DMS79 treated with DMSO at 0.1 percent for 48 hours (cell line): ENCODE measurements at places on chromosomes 13 and 19.

DNA sequence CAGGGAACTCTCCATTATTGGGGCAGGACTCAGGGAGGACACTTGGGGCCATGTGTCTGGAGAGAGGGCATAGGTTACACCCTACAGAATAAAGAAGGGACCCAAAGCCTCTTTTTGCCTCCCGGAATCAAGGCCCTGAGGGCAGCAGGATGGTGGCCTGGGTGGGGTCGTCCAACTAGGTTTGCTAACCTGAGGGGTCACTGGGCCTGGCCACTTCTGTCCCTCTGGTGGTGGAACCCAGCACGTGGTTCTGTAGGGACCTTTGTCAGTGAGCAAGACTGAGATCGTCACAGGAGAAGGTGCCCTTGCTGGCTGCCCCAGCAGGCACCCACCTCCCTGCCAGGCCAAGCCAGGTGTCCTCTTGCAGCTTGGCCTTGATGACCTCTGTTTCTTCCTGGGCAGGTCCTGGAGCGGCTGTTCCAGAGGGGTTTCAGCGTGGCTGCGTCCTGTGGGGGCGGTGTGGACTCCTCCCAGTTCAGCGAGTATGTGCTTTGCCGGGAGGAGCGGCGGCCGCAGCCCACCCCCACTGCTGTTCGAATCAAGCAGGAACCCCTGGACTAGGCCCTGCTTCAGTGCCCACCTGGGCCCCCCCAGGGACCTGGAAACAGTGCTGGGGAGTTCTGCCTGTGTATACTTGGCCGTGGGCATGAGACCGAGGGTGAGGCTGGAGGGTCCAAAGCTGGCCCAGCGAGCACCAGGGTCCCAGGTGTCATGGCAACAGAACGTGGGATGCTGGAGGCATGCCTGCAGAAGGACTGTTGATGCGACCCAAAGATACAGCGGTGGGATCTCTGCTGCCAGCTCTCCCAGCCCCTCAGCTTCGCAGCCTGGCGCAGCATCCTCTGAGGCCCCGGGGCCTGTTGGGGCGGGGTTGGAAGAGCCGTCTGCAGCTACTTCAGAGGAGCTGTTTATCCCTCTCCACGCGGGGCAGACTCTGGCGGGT is 16.0 kb downstream of the KCTD15 start:
- DNase-seq: no peak

DNA sequence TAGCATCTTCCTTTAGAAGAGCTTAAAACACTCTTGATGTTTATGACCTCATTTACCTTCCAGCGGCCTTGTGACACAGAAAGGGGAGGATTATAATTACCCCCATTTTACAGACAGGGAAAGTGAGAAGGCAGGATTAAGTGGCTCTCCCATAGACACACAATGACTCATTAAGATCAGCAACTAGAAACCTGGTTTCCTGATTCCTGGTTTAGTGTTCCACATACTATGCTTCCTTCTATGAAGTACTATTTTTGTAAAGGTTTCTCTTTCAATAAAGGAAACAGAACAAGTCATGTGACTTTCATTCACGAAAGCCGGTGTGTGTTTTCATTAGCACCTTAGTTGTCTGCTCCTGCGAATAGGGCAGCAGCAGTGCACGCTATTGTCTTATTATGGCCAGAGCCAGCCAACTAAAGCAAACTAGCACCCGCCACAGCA is 8.3 kb downstream of the IRS2 start:
- DNase-seq: no peak

DNA sequence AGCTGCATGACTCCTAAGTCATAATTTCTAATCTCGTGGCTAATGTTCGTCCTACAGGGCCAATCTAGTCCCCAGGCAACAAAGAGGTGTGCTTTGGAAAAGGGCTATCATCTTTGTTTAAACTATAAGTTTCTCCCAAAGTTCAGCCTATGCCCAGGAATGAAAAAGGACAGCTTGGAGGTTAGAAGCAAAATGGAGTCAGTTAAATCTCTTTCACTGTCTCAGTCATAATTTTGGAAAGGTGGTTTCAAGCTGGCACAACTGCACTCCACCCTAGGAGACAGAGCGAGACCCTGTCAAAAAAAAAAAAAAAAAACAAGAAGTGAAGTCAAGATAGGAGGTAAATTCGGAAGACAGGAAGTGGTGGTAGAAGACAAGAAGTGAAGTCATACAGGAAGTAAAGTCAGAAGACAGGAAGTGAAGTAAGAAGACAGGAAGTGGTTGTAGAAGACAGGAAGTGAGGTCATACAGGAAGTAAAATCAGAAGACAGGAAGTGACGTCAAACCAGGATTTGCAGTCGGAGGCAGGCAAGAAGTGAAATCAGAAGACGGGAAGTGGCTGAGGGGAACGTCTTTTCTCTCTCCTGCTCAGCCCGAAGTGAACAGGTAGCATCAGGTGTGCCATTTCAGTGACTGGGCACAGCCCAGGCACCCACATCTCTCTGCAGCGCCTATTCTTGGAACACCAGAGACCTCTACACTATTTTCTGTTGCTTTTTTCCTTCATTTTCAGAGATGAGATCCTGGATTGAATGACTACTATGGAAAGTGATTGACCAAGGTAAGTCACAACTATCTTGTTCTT is 32.2 kb downstream of the GP6 start:
- peak; percentile 32 for DNase-seq

- DNase-seq: peak; percentile 2
Observed at GRCh38 chr13:26475176-26476110, 82.0 kb upstream of the WASF3 start.

GRCh38 chr19:406971-407510 is 1.9 kb downstream of the C2CD4C start:
- no peak for DNase-seq

GRCh38 chr13:111626371-111627305 is 306.2 kb downstream of the TEX29 start:
- peak; percentile 98 for DNase-seq

DNA sequence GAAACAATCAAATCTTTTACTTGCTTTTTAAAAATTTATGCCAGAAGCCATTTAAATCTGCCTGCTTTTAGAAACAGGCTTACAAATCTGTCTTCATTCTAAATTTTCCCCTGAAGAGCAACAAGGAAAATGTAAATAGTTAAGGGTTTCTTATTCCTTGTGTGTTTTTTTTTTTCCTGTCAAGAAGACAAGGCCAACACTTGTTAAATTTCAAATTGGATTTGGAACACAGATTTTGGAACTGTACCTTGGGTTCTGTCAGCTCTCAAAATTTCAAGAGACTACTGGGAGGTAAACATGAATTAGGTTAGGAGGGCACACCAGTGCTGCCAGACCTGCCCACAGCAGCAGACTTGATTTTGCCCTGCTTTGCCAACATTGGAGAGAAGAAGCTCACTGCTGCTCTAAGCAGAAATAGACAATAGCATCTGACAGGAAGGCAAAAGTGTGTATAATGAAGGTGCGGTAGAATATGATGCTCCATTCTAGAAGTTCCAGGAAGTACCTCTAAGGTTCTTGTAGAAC is 121.7 kb downstream of the NHLRC3 start:
- peak; percentile 19 for DNase-seq

DNA sequence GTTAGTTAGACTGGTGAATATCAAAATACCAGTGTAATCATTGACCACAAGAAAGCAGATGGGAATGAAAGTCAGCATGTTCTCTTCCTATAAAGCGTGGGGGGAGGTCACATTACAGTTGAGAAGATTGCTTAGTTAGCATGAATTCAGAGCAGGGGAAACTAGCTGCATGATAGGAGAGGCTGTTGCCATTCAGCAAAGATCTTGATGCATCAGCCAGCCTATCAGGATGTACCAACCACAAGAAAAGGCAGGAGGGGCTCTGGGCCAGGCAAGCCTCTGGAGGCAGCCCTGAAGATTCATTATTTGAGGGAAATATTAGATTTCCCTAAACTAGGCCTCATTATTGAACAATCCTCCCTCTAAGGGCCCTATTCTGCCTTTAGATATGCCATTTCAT is 5.0 kb upstream of the MTMR6 start:
- DNase-seq: no peak

DNA sequence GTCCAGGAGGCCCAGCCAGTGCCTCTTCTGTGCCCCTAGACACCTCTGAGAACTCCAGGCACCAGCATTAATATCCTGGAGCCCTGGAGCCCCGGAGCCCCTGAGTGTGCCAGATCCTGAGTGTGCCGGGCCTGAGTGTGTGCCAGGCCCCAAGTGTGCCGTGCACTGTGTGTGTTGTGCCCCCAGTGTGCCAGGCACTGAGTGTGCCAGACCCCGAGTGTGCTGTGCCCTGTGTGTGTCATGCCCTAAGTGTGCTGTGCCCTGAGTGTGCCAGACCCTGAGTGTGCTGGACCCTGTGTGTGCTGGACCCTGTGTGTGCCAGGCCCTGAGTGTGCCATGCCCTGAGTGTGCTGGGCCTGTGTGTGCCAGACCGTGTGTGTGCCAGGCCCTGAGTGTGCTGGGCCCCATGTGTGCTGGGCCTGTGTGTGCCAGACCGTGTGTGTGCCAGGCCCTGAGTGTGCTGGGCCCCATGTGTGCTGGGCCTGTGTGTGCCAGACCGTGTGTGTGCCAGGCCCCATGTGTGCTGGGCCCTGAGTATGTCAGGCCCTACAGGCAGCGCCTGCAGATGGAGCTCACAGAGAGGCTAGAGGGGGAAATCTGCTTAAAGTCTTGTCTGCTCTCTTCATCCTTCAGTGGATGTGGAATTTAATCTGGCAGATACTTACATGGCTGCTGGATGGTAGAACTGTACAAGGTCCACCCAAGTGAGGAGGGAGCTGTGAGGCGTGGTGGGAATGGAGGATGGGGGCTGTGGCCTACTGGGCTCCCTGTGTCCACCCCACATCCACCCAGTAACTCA is 53.9 kb downstream of the C13orf46 start:
- no peak for DNase-seq

GRCh38 chr19:35212241-35212640 is 16.3 kb downstream of the FAM187B start:
- DNase-seq: no peak

GRCh38 chr19:2426611-2427428 is 566 bp downstream of the TIMM13 start:
- DNase-seq: peak; percentile 22

GRCh38 chr19:7595466-7596133 is at the start of gene CAMSAP3:
Gene CAMSAP3, plus strand, starts transcription at chr19:7595863. Its CDS starts 140 bp downstream, at chr19:7596003.
- DNase-seq: peak; percentile 81

DNA sequence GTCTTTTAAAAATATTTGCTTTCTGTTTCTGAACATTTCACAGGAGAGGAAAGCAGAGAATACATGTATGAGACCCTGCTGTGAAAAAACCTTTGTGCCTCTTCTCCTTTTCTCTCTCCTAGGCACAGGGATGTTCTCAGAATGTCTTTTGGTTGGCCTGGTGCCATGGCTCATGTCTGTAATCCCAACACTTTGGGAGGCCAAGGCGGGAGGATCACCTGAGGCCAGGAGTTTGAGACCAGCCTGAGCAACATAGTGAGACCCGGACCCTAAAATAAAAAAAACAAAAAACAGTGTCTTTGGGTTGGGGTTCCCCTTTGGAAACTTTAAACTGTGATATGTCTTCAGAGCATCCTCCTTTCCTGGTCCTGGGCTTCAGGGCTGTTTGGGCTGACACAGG is 1.5 kb downstream of the ZNF627 start:
- no peak for DNase-seq

GRCh38 chr13:95471960-95472359 is 80.6 kb upstream of the CLDN10 start:
- no peak for DNase-seq

GRCh38 chr19:47130589-47131227 is at the start of gene SAE1:
Gene SAE1, plus strand, starts transcription at chr19:47130835. Its CDS starts 96 bp downstream, at chr19:47130931.
- DNase-seq: peak; percentile 98

DNA sequence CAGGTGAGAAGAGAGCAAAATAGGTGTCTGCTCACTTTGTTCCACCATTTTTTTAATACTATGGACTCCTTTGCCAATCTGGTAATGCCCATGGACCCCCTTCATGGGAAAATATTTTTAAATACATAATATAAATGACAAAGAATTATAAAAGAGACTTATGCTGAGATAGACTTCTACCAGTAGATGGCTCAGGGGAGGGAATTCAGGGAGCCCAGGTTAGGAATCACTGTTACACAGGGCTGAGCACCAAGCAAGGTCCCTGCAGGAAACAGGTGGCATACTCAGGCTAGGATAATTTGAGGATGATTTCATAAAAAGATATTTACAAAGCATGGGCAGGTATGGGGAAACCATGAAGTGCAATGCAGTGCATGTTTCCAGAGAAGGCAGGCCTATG is 525.9 kb downstream of the FGF9 start:
- DNase-seq: no peak

DNA sequence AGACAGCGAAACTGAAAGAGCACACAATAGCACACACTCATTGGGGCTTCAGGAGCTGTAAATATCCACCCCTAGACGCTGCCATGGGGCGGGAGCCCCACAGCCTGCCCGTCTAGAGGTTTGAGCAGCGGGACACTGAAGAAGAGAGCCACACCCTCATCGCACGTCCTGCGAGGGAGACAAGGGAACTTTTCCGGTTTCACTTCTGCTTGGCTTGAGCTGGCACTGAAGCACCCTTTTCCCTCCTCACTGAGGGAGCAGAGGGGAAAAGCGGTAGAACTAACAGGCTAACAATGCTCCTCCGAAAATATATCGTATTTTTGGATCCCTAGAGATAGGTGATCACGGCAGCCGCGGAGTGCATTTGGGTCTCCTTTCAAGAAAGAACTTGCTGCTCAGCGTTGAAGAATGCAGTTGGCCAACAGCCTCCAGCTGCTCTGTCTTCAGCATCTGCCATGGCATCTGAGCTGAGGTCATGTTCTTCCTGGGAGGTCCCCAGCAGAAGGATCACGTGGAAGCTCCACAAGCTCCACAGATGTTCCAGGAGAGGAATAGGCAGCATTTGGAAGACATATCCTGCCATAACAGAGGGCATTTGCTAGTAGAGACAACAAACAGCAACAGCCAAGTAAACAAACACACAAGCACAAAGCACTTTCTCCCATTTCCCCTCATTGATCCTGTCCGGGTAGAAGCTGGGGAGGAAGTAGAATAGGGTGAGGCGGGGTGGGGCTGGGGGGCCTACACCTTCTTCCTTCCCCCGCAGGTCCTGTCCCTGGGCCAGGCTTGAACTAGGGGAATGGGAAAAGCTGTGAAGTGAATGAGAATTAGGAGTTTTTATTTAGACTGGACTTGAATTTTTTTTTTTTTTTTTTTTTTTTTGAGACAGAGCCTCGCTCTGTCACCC is 44.8 kb upstream of the ALOX5AP start:
- peak; percentile 41 for DNase-seq

- DNase-seq: peak; percentile 38
Observed at GRCh38 chr13:97600458-97601075, 166.6 kb downstream of the RAP2A start.

- DNase-seq: no peak
Observed at GRCh38 chr13:85406269-85406975, 392.8 kb downstream of the SLITRK6 start.

DNA sequence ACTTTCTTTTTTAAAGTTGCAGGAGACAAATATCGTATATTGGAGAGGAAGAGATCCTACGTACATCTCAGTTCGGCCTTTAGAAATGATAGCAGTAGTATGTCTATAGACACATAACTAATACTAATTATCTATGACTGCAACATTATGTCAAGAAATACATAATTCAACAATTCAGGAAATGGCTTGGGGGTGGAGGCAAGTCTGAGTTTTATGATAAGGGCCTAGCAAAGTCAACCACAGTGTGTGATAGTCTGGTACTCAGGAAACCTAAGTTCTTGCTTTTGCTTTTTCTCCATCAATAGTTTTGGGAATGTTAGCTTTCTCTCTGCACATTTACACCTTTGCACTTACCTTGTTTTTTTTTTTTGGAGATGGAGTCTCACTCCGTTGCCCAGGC is 27.5 kb upstream of the OBI1 start:
- no peak for DNase-seq
